GM18507 (cell line): ENCODE measurements at places on chromosomes 3 and 15.

DNA sequence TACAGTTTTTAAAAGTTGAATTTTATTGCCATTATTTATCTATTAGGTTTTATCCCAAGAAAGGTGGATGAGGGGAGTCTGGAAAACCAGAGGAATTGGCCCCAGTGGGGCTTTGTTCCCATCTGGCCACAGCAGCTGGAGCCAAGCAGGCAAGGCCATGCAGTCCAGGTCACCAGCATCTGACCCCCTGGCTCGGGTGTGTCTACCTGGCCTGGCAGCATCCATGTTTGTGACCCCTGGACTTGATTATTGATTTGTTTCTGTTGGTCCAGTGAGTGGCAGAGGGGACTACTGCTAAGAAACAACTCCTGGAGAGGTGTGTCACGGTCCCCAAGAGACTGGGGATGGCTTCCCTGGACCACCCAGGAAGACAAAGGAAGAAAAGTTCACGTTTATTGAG lies 111.1 kb downstream of the NUP210 start:
- DNase-seq: no peak

GRCh38 chr15:69131362-69132220 lies 28.8 kb upstream of the GLCE start:
- DNase-seq: no peak

- no peak for DNase-seq
These were observed 122.4 kb downstream of the UBE2E2 start for GRCh38 chr3:23325466-23326065.

DNA sequence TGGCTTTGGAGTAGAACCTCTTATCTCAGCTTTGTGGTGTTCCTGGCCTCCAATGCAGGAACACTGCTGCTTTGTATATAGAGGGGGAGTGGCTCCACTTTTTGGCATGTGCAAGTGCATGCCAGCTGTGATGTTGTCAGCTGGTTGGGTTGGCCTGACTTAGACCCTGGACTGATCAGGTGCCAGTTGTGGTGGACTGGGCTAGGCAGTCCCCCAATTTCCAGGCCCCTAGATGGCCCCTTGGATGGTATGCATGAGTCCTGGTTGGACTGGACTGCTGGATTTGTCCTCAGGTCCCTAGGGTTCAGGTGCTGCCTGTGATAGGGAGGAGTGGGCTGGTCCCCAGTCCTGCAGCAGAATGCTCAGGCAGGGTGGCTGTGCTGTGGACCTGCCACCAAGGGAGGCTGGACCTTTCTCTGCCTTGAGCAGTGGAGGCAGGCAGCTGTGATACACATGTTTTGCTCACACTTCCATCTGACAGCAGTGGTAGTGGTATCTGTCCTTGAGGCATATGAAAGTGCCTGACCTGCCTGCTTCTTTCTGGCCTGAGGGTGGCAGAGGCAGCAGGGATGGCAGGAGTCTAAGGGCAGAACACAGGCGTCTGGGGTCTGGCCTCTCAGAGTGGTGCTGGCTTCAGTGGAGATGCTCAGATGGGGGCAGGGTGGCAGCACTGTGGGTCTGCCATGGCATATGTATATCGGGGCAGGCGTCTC lies 74.8 kb downstream of the STXBP5L start:
- no peak for DNase-seq

DNA sequence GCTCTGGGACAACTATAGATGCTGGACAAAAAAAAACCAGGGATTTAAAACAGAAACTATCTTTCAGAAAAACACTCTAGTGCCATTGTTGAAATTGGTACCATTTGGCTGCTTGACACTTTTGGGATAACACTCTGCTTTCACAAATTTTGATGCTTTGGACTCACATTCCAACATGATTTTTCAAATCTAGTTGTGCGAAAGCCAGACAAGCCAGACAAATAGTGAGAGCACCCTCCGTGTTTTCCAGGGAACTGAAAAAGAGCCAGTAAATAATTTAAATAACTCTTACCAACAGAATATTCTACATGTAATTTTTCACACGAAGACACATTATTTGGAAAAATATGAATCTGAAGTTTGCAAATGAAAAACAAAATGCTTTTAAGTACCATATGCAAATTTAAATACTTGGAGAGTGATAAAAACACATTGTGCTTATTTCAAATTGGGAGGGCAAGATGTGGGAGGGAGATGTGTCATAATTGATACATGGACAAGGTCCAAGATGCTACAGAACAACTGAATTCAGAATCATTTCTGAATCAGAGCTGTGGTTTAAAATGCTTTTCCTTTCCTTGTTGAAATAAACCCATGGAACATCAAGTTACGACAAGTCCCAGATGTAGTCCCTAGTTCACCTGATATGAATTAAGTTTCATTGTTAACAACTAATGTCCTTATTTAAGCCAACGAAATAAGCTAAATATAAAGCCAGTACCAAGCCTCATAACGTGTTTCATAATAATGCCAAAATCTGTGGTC lies 144.2 kb upstream of the SOX2 start:
- DNase-seq: no peak

- no peak for DNase-seq
These were observed 130.2 kb upstream of the CFAP20DC start for GRCh38 chr3:59180006-59180405.

- no peak for DNase-seq
These were observed 23.7 kb downstream of the PDE8A start for GRCh38 chr15:85005319-85005718.

GRCh38 chr3:16994854-16995525 lies 110.2 kb downstream of the PLCL2 start:
- DNase-seq: no peak

DNA sequence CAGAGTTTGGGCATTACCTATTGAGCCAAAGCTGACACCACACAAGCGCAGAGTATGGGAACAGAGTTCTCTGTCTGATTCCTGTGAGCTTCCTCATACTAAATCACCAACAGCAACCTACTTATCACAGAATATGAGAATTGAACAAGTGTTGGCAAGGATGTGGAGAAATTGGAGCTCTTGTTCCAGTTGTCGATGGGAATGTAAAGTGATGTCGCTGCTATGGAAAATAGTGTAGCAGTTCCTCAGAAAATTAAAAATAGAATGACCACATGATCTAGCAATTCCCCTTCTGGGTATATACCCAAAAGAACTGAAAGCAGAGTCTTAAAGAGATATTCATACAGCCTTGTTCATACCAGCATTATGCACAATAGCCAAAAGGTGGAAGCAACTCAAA lies 33.4 kb downstream of the CD86 start:
- no peak for DNase-seq

- DNase-seq: no peak
These were observed 84.4 kb downstream of the GPR156 start for GRCh38 chr3:120200493-120201235.

GRCh38 chr15:69762373-69763148 lies 309.9 kb downstream of the RPLP1 start:
- no peak for DNase-seq

GRCh38 chr3:156360083-156360482 lies 194.8 kb downstream of the SSR3 start:
- no peak for DNase-seq

DNA sequence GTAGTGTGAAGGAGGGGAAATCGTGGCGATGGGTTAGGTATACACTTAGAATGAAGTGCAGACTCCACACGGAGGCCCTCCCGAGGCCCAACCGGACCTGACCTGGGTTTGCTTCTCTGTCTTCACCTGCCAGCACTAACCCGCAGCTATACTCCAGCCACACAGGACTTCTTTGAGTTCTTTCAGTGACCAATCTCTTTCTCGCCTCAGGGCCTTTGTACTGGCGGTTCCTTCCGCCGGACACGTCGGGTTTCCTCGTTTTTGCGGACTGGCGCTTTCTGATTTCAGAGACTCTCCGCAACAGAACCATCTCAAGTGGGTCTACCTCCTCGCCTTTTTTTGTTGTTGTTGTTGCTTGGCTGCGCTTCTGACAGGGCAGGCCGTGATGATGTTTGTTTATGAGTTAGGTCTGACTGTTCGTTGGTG lies at the start of gene NEIL1:
Gene NEIL1, plus strand, starts transcription at position 244 of the 426 bp plus-strand sequence. CDS start 1,867 bp downstream, outside the sequence.
- no peak for DNase-seq

GRCh38 chr3:109269577-109270275 lies 46.6 kb downstream of the DPPA2 start:
- DNase-seq: no peak

DNA sequence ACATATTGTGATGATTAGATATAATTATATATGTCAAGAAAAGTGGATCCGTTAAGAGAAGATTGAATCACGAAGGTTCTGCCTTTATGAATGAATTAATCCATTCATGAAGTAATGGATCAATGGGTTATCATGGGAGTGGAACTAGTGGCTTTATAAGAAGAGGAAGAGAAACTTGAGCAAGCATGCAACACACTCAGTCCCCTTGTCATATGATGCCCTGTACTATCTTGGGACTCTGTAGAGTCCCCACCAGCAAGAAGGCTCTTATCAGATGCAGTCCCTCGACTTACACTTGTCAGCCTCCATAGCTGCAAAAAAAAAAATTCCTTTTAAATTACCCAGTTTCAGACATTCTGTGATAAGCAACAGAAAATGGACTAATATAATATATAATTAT lies 301.9 kb downstream of the RAP2B start:
- no peak for DNase-seq

DNA sequence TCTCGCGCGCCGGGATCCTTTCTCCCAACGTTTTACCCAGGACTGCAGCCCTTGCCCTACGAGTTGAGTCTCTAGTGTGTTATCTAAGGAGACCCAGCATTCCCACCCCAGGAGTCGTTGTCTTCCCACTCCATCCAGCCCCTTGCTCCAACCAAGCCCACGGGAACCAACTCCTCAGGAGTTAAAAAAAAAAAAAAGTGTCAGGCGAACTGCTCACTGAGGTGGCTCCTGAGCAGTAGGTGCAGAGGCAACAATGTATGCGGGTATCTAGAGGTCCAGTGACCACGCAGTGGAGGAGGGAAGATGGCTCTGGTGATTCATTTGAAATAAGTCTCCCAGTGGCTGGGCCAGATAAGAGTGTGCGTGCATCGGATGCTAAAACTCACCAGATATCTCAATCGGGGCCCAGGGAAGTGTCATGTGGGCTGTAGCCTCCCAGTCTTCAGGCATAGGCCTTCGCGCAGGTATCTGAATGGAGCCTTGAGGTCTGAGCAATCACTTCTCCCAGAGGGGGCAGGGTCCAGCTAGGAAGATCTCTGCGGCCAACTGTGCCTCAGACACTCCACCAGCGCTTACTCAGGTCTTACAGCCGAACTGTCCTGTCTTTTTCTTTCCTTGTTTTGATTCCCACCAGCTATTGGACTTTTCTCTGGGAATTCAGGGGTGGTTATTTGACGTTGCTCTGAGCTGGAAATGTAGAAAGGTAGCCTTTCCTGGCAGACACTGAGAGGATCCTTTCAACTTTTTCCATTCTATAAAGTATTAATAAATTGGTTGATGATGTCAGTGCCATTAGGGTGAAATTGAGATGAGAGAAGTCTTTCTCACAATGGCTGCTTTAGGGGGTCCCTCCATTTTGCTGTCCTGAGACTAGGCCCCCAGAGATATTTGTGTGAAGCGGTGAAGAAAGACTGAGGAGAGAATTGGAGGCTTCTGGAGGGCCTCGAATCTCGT lies 21.0 kb downstream of the ZIC4 start:
- DNase-seq: no peak

DNA sequence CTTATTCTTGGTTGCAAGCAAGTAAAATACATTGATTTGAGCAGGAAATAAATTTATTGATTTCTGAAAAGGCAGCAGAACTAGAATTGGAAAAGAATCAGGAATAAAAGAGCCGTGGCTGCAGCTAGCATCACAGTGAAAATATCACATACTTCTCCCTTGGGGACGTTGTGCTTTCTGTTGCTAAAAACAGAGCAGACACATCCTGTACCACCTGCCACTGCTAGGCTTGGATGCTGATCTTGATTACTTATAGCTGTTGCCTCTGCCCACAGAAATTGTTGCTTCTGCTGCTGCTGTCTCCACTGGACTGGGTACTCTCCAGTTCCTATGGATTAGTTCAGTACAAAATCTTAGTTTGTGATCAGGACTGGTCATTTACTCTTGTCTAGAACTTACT lies 283.8 kb downstream of the C3orf38 start:
- peak; percentile 5 for DNase-seq

DNA sequence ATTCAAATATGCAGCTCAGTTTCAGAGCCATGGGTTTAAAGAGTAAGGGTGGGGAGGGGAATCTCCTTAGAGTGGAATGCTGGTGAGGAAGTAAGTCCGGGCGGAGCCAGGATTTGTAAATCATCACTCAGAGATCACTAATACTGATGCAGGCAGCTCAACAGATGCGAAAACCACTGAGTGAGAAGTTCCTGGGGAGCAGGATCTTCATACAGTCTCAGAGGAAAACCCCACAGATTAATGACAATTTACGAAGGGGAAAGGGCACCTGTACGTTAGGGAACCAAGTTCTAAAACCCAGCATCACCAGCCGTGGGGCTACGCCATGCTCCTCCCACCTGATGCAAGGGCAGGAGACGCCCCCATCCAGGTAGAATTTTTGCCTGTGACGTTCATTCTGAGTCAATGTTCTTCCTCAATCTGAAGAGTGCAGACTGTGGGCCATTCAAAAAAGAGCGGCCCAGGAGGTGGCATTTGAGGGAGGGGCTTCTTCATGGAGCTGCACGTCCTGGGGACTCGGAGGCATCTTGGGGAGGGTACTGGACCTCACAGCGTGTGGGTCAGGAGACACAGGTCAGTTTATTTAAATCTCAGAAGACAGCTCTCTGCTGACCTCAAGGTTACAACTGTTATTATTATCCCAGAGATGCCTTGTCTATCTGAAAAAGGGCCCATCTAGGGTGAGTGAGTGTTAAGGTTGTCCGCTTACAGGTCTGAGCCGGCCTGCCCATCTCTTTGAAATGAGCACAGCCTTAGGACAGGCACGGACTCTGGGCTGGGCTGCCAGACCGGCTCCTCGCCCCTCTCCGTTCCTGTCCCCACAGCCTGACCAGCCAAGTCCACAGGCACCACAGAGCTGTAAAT lies 228.0 kb downstream of the XXYLT1 start:
- DNase-seq: no peak

DNA sequence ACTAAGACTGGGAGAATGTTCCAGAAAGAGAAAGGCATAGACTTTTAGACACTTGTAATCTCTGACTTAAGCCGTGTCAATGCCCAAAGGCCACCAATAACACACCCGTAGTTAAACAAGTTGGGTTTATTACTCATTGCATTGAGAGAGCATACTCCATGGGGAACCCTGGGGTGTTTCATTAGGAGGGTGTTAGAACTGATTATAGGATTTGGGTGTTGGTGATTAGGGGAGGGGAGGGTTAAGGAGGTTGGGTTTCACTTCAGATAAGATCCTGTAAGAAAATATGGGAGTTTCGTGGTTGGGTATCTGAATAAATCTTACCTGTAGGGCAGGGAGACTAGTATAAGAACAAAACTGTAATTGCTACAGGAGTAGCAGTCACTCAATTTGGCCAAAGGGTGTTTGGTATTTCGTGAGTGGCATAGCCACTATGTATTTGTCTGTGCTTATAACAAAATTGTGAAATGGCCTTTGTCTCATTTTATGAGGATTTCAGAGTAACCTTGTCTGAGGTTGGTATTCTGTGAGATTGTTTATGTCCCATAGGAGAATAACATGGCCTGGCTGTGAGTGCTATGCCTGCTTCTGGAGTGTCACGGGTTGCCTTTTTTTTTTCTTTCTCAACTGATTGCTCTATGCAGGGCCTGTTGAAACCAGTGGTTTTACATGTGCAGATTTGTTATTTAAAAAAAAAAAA lies 2.9 kb downstream of the HACD3 start:
- DNase-seq: no peak
